ENCODE measurements at places on chromosomes 5 and 9. TPM values are rescaled to one million over a fixed set of nuclear protein-coding genes. Genes with fewer than 3 reads are reported as not detected.
A peak's percentile ranks its signal among the peaks of the same experiment; 100 is the strongest.

DNA sequence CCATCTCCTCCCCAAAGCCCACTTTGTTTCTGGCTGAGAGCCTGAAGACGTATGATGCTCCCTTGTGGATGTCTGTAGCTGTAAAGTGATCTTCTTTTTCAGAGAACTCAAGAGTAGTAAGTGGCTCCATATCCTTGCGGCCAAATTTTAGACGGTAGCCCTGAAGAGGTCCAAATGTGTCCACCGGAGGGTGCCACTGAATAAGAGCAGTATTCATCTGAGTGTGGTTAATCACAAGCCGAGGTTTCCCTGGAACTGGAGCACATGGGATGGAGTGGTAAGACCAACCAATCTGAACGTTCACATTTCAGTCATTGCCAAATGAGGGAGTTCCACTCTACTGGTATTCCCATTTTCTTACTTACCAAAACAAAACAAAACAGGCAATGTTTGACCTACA lies 686.5 kb upstream of the DMAC1 start:
- peak; percentile 25 for DNase-seq

DNA sequence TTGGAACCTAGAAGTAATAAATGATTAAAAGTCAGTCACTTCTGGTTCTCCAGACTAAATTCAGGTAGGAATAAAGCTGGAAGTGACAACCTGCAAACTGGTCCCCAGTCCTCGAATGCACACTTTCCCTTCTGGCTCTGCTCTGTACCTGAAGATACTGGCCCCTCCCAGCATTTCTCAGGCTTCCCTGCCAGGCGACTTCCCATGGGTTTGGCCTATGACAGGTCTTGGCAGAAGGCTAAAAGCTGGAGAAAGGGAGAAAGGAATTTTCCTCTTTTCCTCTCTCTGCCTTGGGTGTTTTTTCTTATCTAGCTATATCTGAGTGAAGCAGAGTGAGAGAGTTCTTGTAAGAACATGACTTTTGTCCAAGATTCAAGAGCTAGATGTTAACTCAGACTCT lies 1005.7 kb downstream of the DTWD2 start:
- no peak for DNase-seq

DNA sequence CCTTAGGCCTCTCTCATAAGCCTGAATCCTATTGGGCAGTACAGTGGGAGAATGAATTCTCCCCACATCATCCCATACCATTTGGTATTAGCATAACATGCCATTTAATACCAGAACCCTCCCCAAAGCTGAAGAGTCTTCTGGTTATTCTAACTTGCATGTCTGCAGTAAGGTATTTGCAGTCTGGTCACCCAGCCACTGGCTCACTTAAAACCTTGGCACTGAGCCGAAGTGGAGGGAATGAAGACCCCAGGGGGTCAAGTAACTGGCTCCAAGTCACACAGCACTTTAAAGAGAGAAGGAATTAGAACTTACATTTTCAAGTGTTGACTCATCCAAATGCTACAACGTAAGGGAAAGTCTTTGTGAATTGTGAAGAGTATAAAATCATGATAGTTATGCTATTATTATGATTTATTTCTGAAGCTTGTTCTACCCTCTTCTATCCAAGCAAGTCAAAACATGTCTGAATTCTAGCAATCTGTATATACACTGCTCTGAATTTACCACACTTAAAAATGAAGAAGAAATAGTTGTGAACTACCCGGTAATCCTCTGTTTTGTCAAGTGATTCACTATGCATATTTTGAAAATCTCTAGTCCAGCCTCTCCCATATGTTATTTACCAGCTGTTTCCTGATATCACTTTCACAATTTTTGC lies 28.5 kb downstream of the GLRA1 start:
- DNase-seq: no peak

GRCh38 chr5:108617467-108618435 lies 129.9 kb upstream of the FER start:
- no peak for DNase-seq

GRCh38 chr5:40378396-40379177 lies 301.1 kb upstream of the PTGER4 start:
- no peak for DNase-seq

DNA sequence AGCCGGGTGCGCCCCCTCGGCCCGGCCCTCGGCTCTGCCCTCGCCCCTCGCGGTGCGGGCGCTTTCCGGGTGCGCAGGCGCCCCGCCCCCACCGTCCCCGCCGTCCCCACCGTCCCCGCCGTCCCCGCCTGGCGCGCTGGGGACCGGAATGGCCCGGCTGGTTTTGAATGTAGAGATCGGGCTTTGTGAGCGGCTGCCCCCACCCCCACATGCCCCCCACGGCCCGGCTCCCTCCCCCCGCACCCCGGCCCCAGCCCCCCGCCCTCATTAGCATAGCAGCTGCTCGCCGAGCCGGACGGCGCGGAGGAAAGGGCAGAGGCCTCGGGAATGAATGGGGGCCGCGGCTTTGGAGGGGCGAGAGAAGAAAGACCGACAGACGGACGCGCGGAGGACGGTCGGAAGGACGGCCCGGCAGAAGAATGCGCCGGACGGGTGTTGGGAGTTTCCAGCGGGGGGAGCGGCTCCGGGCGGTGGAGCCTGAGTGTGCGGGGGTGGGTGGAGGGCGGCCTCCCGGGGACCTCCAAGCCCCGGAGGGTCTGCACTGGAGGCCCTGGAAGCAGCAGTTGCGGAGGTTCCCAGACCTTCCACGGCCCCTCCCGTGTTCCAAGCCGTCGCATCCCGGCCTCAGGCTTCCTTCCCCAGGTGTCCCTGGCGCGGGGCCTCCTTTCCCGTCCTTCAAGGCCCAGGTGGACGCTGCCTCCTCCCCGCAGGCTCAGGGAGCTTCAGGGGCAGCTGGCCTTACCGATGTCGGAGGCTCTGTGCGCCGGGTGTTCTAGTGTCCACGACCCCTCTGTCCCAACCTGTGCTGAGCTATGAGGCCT lies 6.0 kb downstream of the NRARP start:
- no peak for DNase-seq

GRCh38 chr5:1836176-1836890 lies 35.1 kb downstream of the NDUFS6 start:
- DNase-seq: no peak

- no peak for DNase-seq
Observed at GRCh38 chr9:111928359-111928720, 31.7 kb downstream of the UGCG start.

DNA sequence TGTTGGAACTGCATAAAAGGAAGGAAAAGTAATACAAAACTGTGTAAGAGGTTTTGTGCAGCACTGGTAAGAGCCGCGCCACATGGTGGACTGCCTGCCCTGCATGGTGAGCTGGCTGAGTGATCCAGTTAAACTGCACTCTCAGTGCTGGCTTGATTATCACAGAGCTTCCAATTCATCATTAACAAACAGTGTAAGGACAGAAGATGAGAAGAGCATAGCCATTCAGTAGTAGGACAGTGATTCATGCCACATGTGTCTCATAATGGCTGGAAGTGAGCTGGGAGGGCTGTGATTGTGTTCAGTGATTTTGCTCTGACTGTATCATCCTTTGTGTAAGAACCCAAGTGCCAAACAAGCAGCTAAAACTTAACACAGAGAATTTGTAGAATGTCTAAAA lies 14.1 kb downstream of the ASPN start:
- DNase-seq: no peak

DNA sequence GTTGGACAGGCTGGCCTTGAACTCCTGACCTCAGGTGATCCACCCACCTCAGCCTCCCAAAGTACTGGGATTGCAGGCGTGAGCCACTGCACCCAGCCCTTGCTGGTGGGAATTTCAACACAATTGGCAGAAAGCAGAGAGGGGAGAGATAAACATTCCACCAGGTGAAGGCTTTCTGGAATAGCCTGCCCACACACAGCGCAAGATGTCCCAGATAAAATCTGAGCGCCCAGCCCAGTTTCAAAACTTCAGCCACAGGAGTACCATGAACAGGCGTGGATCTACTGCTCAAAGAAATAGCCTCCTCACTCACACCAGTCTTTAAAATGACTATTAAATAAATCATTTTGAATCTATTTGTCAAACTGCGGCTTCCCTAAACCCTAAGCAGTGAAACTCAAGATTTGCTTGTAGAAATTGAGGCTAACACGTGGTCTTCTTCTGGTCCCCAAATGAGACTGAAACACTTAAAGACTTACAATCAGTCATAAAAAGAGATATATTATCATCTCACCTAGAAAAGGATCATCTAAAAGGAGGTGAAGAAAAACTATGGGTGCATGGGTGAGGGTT lies 34.7 kb downstream of the CAPSL start:
- no peak for DNase-seq

GRCh38 chr5:133409210-133409674 lies 203.1 kb downstream of the FSTL4 start:
- DNase-seq: no peak

The OSMR gene
- 11.3 TPM for total RNA-seq

The FOXD4 gene
- total RNA-seq: 0.13 TPM

The TMED7 gene
- 81.7 TPM for total RNA-seq

The FOXD4L3 gene
- total RNA-seq: under 0.01 TPM

The GFI1B gene
- total RNA-seq: not detected

The TAF11L13 gene
- not detected for total RNA-seq

Data from dermis microvascular lymphatic vessel endothelial cell (primary cell).